ENCODE measurements at places on chromosomes 4 and X.

DNA sequence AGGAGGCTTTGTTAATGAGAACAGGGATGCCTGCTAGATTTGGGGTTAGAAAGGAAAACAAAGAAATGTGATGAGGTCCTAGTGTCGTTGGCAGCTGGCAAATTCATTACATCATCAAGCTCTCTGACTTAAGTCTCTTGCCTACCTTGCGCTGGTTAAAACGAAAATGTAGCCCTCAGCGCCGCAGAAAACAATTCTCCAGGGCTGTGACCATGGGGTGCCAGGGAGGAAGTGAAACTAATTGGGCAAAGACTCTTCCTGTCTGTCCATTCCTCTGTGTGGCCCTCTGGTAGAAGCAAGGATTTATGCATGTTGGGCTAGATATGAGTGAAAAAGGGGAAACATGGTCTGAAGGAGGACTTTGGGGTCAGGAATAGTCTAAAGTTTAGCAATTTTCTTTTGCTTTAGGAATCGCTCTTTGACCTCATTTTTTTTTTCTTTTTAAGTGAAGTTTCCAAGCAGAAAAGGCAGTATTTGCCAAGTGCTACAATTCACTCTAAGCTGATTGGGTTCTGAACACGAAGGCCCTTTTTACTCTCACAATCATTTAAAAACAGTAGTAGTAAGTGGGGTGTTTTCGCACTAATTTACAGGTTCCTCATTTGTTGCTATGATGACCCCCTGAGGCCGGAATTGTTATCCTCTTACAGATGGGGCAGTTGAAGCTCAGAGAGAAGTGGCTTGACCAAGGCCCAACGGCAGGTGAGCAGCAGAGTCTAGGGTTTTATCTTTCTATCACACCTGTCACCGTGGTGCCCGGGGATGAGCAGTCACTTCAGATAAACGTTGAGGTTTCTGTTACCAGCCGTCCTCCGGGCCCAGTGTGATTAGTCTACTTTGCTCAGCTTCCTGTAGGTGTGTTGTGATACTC, 27.3 kb upstream of the CHRNA9 start:
- peak; percentile 38 for DNase-seq

DNA sequence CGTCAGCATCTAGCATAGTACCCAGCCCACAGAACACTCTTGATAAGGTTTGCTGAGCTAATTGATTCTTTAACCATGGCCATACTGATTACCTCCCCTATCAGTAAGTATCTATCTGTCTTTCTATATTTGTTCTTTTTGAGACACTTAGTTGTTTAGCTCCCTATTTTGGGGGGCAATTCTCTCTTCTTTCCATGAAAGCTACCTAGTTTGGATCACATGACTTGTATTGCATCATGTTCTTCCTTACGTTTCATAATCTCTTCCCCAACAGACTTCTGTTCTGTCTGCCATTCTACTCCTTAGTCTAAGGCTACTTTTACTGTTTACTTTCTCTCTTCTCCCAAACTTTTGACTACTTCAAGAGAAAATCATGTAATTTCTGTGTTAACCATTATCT, 39.0 kb downstream of the TBC1D19 start:
- DNase-seq = no peak

DNA sequence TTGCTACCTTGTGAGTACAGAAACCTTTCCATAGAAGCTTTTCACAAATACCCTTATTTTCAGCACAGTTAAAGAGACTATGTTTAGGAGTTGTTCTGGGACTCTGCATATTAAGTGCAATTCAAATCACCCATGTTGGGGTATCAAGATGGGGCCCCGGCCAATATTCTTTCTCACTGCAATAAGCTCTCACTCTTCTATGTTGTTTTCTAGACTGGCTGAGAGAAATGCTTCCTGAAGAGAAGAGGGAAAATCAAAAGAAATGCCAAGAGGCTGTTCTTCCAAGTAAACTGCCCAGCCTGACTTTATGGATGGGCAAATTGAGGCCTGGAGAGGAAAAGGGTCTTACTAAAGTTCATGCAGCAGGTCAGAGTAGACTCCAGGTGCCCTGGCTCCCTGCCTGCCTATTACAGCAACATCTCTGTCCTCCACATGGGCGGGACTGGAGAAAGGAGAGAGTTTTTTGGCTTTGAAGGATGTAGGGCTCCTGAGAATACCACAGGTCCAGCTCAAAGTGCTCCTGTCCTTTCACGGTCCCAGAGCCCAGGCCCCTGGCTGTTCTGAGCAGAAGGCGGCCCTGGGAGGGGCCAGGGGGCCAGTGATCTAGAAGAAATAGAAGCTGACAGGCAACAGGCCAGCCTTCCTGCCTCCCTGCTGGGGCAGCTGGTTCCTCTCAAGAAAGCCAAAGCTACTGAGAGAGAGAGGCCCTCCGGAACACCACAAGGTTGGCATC, 745 bp upstream of the IQSEC2 start:
- no peak for DNase-seq

- no peak for DNase-seq
Observed at GRCh38 chr4:3781997-3782930, 16.1 kb downstream of the ADRA2C start.

DNA sequence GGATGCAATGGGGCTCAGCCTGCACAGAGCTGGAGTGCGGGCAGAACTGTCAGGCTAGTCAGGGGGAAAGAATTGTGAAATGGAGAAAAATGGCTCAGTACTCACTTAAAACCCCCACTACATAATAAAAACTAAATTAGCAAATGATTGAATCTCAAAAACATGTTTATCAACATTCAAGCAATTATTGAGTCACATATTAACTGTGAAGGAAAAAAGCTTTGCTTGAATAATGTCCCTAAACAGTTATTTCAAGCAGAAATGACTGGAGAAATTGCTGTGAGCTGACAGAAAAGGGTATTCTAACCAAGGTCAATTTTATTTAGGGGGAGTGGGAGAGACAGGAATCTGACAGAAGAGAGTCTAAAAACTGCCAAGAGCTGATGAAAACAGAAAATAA, 37.4 kb downstream of the GPC3 start:
- no peak for DNase-seq

GRCh38 chr4:12761694-12762093, 722.4 kb downstream of the RAB28 start:
- DNase-seq = no peak

GRCh38 chrX:14948691-14949090, 75.5 kb downstream of the MOSPD2 start:
- DNase-seq = no peak

DNA sequence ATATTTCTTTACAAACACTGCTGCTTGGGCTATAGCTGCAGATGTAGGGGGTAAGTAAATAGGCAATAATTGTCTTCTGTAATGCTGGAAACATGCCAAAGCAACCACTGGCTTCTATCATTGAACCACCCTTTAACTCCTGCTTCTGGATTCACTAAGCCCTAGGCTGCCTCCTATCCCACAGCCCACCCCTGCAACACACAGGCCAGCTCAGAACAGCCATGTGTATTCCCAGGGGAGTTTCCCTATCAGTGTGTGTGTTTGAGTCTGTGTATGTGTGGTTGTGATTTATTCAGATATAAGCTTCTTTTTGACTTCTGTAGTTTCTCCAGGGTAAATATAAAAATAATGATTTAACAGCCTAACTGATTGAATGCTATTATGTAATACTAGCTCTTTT, 291.3 kb downstream of the PCDH10 start:
- no peak for DNase-seq

- no peak for DNase-seq
Observed at GRCh38 chr4:48543796-48544195, 53.7 kb downstream of the ZAR1 start.

DNA sequence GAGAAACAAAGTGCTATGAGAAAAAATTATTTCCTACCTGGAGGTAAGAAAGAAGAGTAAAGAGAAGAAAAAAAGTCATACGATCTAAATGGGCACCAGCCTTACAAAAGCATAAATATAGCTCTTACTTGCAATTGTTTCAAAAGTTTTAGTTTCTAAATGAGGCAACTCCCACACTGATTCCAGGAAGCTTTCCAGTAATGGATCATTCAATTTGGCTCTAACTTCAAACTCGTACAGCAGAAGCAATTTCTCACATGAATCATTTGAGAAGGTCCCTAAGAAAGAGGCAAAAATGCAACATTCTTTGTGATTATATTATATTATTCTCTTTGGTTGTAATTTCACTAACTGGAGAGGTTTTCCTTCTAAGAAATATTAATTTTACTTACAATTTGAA, 109.9 kb downstream of the DLG3 start:
- no peak for DNase-seq

Measured in stimulated activated CD4-positive, alpha-beta T cell treated with anti-CD3 and anti-CD28 coated beads, TNF-alpha, amount 100 ng/mL, for 24 hours (primary cell).